AG09319 (cell line): ENCODE measurements at places on chromosomes 1 and 21.
A peak's percentile ranks its signal among the peaks of the same experiment; 100 is the strongest.

DNA sequence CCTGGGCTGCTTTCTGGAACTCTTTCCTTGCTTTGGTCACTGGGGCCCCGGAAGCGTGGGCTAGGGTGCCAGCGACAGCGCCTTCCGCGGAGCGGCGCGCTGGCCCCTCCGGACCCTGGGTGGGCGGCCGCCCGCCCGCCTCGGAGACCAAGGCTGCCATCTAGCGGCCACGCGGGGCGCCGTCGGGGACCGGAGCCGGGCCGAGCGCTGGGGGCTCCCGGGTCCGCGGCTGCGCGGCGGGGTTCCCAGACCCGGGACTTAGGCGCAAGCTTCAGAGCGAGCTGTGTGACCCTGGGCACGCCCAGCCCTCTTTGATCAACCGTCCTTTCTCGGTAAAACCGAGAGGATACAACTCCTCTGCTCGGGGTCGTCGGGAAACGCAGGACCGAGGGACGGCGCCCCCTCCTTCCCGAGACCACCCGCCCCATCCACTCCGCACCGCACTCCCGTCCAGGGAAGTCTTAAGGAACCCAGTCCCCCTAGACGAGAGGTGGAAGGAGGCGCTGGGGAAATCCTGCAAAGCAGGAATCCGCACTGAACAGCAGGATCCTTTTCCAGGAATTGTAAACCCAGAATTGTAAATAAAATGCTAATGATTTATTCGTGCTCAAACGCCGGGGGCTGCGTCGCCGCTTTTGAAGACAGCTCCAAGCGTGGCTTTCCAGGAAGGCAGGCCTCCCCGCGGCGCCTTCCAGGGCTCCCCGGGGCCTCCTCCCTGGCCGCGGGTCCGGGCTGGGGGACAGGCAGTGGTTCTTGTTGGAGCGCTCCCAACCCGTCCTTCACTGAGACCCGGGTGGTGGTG is 41.2 kb downstream of the RRAGC start:
- DNase-seq, result no peak

- DNase-seq, result peak; percentile 29
Observed at GRCh38 chr1:111656086-111657017, 36.8 kb downstream of the RAP1A start.

DNA sequence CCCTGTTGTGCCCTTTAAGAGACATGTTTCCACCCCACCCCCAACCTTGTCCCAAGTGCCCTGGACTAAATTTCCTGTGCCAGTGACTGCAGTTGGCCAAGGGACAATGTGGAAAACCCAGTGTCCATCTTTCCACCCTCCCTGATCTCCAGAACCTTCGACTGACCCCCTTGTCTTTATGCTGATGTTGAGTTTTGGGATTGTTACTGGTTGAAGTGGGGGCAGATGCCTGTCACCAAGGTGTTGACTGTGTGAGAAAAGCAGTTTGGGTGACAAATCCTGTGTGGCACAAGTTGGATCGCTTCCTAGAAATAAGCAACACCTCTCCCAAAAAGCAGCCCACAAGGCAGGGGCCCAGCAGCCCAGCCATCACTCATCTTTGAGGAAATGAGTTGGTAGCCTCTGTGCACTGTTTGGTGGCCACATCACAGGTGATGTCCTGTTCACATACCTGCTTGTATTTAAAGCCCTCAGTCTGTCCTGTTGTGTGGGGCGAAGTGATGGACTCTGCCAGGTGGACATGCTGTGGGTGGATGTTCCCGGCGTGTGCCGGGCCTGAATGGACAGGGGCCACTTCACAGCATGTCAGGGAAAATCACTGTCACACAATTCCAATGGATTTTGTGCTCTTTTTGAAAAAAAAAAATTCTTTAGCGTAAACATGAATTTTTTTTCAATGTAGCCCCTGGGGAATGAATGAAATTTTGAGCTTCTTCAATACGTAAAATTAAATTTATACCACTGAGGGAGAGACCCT is 6.6 kb upstream of the MIIP start:
- no peak for DNase-seq

DNA sequence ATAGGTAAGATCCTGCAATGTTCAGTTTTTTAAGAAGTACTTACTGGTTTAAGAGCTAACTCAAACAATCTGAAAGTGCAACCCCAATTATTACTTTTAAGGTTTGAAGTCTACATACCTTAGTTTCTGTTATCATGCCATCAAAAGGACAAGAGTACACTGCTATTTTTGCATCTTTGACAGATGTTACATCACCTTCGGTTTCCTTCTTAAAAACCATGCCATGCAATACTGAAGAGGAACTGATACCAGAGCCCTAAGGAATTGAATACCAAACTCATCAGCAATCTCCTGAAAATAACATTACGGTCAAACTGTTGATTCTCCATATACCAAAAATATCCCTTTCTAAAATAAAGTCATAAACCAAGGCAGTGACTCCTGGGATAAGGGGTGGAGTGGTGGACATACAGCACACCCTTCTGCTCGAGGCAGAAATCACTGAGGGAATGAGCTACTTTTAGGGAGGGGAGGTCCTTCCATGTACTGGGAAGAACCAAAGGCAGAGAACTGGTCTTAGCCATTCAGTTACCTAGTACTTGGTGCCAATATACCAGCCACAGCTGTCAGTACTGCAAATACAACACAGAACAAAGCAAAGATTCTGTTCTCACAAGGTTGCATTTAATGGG is 8.5 kb downstream of the CCT8 start:
- DNase-seq, result no peak

GRCh38 chr1:58290685-58291372 is 255.7 kb downstream of the OMA1 start:
- DNase-seq, result no peak

DNA sequence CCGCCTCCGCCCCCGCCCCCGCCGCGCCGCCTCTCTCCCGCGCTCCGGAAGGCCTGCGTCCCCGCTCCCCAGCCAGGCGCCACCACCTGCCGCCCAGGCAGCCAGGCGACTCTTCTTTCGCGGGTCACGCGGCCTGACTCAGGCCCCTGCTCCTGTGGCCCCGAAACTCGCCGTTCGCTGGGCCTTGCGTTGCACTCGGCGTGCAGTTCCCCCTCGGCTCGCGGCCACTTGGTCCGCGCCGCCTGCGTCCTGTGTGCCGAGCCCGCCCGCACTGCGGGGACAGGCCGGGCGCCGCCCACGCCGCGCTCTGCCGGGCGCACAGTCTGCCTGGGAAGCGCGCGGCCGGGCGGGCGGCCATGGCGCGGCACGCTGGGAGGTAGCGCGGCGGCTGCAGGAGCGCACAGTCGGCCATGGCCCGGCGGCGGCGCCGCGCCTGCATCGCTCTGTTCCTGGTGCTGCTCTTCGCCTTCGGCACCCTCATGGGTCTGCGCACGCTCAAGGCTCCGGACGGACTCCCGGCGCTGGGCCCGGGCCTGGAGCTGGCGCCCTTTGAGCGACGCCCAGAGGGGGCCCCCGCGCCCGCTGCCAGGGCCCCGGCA is at the start of gene MANEAL:
MANEAL (plus strand) TSS at position 75 of the 599 bp plus-strand sequence; CDS start at position 411, 336 bp downstream.
- no peak for DNase-seq

DNA sequence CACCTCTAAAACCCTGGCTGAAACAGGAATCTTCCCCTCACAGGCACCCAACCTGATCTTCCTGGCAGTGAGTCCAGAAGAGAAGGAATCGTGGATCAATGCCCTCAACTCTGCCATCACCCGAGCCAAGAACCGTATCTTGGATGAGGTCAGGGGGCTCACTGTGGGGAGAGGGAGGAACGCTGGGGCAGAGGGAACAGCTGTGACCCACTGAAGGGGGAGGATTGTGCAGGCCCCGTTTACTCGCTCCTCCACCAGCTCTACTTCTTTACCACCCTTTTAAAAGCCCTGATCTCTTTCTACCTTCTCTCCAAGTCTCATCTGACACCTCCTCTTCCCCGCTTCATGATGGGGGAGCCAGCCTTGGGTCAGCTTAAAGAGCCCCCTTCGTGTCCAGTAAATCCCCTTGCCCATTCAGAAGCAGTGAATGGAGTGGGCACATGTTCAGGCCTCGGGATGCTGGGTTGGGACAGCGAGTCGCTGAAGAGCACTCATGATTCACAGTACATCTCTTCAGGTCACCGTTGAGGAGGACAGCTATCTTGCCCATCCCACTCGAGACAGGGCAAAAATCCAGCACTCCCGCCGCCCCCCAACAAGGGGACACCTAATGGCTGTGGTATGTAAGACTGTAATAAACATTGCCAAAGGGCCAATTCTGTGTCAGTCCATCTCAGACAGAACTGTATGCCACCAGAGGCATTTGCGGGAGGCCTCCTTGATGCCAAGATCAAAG is 7.3 kb downstream of the PLEKHO1 start:
- DNase-seq, result no peak
